CD4-positive, alpha-beta T cell treated with Interleukin-10 for 1 hour (primary cell): ENCODE measurements at places on chromosomes 1 and 21.

DNA sequence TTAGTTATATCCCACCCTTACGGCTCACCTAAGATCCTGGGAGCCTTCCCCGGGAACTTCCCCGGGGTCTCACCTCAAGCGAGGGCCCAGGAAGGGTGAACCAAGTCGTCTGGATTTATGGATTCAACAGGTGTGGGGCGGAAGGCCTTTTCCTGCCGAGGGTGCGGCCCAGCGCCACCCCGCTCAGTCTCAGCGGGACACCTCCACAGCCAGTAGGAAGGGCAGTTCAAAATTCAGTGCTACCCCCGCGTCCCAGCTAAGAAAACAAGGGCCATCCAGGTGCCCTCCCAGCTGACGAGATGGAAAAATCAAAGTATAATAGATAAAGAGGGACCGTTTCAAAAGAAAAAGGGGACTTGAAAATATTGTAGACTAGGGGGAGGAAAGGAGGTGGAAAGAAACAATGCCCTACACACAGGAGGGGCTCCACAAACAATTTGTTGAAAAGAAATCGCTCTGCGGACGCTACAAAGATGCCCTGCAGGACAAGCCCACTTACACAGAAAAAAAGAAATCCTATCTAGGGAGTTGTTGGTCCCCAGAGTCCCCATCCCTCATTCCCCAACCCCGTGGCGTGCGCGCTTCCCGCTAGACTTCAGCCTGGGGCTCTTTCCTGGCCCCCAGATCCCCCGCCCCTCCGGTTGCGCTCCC lies 1.3 kb downstream of the SLC2A1 start:
- no peak for DNase-seq

GRCh38 chr1:200897259-200897658 lies 2.6 kb downstream of the INAVA start:
- DNase-seq: no peak

GRCh38 chr1:223352944-223353343 lies 11.0 kb downstream of the SUSD4 start:
- DNase-seq: no peak

GRCh38 chr1:202049129-202049528 lies 38.7 kb downstream of the ELF3 start:
- DNase-seq: no peak

GRCh38 chr1:39105061-39105840 lies 79.1 kb downstream of the NDUFS5 start:
- peak; percentile 62 for DNase-seq

GRCh38 chr1:209862391-209863356 lies 34.9 kb downstream of the UTP25 start:
- no peak for DNase-seq
